SK-N-SH treated with all-trans-retinoic acid at 6 μM for 48 hours (cell line): ENCODE measurements at places on chromosomes 5 and 9.

GRCh38 chr5:128782446-128782845, 182.8 kb upstream of the SLC27A6 start:
- ATAC-seq: peak; percentile 95

DNA sequence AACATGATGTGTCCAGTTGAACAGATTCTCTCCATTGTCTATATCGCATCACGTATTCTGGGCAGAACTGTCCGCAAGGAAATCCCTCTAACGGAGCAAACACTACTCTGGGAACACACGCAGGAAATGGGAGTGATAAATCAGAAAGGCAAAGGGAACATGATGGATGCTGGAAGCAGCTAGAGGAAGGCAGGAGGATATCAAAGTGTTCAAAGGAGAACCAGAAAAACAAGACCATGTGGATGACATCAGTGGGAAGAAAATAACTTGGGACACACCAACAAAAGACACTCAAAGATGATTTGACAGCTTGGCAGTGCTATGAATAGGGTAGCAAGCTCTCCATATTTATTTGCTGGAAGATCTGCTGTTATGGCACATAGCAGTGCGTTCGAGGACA, 142.9 kb downstream of the PLK2 start:
- ATAC-seq: no peak

GRCh38 chr9:24899463-24899862, 353.8 kb upstream of the IZUMO3 start:
- no peak for ATAC-seq

DNA sequence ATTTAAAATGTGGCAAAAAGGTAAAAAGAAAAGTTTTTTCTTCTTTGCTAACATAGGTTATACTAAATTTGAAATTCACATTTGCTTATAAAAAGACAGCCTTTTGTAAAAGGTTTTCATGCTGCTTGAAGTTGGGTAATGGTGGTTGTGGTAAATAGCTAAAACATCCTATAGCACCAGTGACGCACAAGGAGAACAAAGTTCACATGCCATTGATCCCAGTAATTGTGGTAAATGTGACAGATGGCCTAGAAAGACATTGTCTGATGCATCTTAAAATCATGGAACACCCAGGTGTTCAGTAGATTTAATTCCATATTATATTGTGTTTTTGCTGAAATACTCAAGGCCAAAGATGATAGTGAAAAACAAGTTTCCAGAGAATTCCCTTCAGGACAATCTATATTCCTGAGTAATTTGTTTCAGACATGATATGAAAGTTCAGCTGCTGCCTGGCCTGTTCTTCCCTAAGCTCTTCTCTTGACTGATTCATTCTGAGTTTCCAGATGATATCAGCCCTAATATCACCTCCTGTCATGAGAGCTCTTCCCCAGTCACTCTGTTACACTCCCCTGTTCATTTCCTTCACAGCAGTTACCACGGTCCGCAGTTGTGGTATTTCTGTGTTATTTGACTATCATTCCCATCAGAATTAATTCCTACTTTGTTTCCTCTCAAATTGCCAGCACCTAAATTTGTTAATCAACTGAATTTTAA, 4.6 kb upstream of the FBXL17 start:
- ATAC-seq: no peak

DNA sequence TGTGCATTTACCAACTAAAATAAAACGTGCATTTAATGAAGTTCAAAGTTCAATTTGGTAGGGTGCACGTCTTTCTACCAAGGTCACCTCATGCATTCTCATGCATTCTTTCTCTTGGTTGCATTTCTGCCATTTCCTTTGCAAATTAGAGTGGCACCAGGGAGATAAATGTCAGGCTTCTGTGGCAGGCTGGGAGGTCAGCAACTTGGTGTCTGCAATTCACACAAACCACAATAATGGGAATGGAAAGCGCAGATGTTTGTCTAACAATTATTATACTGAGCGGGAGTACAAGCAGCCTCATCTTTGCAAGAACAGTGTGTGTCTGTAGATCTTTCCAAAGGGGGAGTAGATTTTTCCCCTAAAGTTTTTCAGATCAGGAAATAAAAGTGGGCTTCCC, 411.7 kb downstream of the DMRT2 start:
- no peak for ATAC-seq

DNA sequence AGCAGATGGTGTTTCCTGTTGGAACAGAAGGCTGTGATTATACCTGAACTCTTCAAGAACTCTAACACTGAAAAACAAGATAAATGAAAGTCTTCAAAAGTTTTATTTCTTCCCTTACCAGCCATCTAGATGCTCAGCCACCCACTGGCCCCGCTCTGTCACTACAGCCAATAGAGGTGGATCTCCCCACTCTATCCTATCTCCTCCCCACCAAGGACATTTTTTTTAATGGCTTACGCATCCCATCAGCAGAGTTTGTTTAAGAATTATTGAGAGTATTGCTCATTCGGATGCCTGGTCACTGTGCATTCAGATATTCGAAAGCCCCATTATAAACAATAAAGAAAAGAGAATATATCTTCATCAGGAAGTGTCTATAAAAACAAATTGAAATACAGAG, 159.4 kb downstream of the RASEF start:
- no peak for ATAC-seq

- ATAC-seq: no peak
Measured at GRCh38 chr5:170293273-170293672, 4.3 kb downstream of the LCP2 start.

- ATAC-seq: no peak; the same call in 1 of the 3 replicates
Measured at GRCh38 chr5:148730270-148730669, 75.9 kb upstream of the HTR4 start.

- peak; percentile 2; the same call in 1 of the 3 replicates for ATAC-seq
Measured at GRCh38 chr9:69120380-69121154, 53.5 kb upstream of the TJP2 start.

GRCh38 chr5:94240596-94240992, 377.8 kb downstream of the KIAA0825 start:
- peak; percentile 82 for ATAC-seq

- no peak for ATAC-seq
Measured at GRCh38 chr5:74995926-74996325, 56.4 kb downstream of the GCNT4 start.

DNA sequence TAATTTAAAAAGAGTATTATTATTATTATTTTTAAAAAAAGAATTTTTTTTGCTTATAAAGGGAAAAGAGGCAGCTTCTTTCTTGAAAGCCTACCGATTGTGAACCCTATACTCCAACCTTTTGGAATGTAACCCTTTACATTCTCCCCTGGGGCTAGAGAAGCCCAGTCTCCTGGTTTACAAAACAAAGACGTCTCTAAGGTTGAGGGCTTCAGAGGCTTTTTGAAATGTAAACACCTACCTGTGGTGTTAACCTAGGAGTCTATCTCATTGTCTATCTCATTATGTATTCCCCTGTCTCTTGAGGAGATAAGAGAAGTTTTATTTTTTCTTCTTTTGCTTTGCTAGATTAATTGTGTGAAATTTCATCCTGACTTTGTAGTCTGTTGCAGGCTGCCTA, 4.7 kb downstream of the TNFSF8 start:
- no peak for ATAC-seq

GRCh38 chr9:106314476-106314875, 548.5 kb upstream of the ZNF462 start:
- no peak for ATAC-seq

DNA sequence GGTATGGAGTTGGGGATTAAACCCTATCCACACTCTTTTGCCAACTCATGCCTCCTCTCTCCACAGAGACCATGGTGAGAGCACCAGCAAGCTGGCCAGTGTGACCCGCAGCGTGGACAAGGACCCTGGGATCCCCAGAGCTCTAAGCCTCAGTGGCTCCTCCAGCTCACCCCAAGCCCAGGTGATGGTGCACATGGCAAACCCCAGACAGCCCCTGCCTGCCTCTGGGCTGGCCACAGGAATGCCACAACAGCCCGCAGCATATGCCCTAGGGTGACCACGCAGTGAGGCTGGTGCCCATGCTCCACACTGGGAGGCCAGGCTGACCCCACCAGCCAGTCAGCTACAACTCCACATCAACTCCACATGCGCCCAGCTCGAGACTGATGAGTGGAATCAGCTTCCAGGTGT, 11.5 kb upstream of the CARD19 start:
- no peak for ATAC-seq

GRCh38 chr5:122532035-122532434, 220.0 kb downstream of the SNCAIP start:
- ATAC-seq: no peak

- no peak for ATAC-seq
Measured at GRCh38 chr5:87210743-87211142, 56.9 kb upstream of the RASA1 start.

DNA sequence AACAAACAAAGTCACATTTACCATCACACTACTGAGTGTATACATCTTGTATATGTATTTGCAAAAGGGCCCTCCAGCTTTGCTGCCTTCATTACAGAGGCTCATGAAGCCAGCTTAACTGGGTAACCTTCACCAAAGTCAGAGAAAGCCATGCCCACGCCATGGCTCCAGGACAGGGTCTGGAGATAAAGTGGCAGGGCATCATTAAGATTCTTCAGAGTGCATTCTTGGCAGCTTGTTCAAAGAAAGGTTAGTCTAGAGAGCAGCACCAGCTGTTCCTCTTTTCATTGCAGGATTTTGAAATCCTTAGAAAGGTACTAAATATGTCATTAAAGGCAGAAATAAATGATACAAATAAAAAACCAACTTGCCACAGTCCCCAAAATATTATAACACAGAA, 333.2 kb downstream of the NDUFS4 start:
- no peak for ATAC-seq

DNA sequence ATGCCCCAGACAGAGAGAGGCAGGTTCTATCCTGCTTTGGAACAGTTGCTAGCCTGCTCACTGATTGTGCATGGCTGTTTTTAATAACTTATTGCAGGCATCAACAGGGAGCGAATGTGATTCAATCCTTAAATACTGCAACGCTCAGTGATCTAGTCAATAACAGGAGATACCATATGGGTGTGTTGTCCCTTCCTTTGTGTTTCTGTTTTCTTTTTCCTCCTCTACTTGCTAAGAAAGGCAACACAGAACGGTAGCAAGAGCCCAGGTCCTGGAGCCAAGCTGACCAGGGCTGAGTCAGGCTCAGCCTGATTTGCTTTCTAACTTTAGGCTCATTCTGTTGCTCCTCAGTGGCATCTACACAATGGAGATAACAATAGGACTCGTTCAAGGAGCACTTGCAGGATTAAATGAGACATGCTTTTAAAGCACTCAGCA, 98.6 kb upstream of the EQTN start:
- ATAC-seq: peak; percentile 70

- ATAC-seq: no peak
Measured at GRCh38 chr5:72285424-72285821, 34.6 kb downstream of the MRPS27 start.

DNA sequence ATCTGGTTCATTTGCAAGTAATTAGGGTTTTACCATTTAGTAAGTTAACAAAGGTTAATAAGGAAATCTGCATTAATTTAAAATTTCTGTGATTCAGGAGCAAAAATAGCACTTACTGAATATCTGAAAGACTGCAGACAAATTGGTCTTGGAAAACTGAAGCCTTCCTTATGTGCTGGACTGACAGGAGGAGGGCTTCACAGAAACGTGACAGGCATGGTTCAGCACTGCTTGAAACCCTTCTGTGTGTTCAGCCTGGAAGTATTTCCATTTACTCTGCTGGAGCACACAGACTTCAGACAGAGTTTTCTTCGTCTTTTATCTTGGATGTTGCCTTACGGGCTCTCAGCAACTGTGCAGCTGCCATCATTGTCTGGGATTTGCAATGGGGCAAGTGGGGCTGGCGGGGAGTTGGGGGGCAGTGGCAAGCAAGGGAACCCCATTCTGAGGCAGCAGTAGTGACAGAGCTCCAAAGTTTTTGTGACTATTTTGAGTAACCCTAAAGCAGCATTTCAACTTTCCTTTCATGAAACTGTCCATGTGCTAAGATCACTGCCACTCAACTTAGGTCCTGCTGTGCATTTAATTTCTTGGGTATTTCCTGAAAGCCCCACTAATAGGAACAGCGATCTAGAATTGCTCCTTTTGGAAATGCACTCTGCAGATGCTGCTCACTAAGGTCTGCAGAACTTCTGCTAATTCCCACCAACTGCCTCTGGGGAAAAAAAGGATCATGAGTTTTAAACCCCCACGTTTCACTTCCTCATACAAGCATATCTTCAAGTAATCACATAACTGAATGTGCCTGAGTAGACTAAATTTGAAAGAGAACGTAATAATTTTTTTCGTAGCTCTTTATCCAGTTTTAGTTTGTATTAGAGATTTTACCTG, 56.6 kb downstream of the KCNN2 start:
- no peak for ATAC-seq

- no peak for ATAC-seq
Measured at GRCh38 chr9:129469188-129469987, 151.5 kb downstream of the C9orf50 start.

- peak; percentile 62 for ATAC-seq
Measured at GRCh38 chr9:72396247-72397091, 31.5 kb upstream of the ZFAND5 start.

DNA sequence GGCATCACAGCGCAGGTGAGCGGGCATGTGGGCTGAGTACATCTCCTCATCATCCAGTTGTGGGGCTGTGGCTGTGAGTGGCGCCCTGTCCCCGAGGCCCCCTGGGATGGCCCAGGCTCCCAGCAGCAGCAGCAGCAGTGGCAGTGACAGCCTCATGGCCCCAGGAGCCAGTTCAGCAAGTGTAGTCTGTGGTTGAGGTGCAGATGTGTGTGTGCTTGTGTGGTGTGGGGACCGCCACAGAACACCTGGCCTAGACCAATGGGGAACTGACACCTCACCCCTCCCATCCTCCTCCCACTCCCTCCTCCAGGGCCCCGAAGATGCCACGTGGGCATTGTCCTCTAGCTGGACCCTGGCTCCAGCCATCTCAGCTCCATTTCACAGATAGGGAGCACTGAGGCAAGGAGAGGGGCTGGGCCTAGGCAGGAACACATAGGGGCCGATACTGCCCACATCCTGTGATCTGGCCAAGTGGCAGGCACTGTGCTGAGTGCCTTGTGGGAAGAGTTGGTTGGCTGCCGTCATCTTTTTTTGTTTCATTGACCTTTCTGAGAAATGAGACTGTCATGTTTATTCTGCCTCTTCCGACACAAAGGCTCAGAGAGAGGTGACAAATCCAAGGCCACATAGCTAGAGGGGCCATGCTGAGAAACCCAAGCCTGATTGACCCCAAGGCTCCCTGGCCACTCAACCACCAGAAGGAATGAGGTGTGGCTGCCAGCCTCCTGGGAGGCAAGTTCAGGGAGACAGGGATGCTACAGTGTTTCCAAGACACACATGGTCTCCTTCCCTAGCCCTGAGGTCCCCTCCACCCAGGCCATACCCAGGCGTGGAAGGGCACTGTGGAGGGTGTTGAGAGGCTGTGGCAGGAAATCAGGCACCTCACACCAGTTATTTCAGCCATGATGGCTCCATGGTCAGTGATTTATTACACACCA, at the start of gene MZB1:
TSS of gene MZB1 (minus strand) at position 213 of the 938 bp plus-strand sequence. CDS start at position 156, 57 bp downstream.
- ATAC-seq: no peak
